Stimulated activated CD8-positive, alpha-beta memory T cell treated with anti-CD3 and anti-CD28 coated beads, Interleukin-4, amount 100 ng/mL, for 1 hour (primary cell): ENCODE measurements at places on chromosomes 2 and 18.

GRCh38 chr2:46469116-46469515, 10.2 kb upstream of the TMEM247 start:
- DNase-seq: no peak

DNA sequence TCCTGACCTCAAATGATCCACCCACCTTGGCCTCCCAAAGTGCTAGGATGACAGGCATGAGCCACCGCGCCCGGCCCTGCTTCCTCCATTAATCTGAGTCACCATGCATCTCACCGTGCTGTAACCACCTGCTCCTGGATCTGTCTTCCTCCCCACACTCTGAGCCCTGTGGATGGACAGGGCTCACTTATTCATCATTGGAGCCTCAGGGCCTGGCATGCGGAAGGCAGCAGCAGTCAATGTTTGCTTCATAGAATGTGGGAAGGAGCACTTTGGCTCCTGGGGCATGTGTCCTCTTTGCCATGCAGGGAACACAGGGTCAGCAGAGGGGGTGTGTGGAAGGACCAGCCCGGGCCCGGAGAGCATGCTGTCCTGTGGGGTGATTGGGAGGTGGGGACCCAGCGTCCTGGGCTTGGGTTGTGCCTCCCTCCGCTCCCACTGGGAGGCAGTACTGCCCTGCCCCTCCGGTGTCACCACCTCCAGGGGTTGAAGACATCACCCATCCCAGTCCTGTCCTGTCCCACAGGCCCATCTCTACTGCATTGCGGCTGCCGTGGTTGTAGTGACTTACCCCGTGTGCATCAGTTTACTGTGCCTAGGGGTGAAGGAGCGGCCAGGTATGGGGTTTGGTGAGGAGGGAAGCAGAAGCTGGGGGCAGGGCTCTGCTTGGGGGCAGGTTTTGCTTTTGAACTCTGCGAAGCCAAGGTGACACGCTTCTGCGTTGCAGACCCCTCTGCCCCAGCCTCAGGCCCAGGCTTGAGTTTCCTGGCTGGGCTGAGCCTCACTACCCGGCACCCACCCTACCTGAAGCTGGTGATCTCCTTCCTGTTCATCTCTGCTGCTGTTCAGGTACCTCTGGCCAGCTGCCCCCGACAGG, 11.5 kb downstream of the MFSD2B start:
- no peak for DNase-seq

DNA sequence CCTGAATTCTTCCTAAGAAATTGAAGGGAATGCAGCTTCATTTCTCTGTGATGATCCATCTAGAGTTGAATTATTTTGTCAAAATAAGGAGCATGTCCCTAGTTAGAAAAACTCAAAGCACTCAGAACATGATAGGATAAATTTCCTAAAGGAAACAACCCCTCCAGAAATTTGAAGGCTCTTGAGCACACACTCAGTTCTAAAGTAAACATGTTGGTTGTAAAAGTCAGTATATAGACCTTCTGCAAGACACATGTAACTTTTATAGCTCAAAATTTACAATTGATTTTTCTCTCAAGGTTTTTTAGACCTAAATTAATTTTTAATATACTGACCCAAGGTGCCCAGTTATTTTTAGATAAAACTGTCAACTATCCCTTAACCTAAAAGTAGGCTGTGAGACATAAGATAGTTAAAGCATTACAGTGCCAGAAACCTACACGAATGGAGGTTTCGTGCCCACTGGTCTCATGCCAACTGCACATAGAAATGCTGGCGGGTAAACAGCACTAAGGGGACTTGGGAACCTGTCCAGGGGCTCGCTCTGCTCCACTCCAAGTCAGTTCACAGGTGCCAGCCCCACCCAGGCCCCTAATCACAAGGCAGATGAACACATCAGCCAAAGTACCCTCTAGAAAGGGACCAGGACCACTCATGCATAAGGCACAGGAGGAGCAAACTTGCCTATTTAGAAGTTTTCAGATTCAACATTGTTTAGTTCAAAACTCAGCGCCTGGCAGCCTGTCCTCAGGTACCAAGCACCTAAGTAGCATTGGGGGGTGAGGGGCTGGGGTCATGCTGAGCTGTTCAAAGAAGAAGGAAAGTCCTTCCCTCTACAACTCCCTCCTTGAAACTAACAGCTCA, 106.5 kb downstream of the SMC6 start:
- DNase-seq: no peak

GRCh38 chr18:59802031-59802430, 97.8 kb upstream of the PMAIP1 start:
- no peak for DNase-seq

- no peak for DNase-seq
Measured at GRCh38 chr2:54226260-54226659, 29.8 kb downstream of the TSPYL6 start.

GRCh38 chr2:173544641-173545363, 190.1 kb downstream of the CDCA7 start:
- DNase-seq: no peak

GRCh38 chr2:98711506-98711905, 19.4 kb downstream of the MGAT4A start:
- no peak for DNase-seq

DNA sequence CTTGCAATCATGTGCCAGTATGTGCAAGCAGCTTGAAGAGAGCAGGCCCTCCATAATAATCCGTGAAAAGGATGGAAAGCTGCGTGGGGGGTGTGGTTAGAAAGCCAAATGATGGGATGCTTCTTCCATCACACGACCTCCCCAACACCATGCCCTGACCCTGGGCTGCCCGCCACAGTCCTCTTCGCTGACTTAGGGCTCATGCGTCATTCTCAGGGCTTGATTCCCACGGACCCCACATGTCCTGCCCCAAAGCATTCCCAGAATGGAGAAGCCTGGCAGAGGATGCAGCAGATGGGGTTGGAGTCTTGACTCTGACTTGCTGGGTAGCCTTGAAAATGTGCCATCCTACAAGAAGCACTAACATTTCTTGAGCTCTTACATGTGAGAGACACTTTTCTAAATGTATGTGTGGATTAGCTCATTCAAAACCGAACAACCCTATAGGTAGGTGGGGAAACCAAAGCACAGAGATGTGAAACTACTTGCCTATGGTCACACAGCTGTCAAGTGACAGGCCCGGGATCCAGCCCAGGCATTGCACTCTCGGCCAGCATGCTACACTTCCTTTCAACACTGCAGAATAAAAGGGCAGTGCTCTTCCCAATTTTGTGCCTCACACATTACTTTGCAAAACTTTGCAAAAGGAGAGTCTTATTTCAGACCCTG, 3.7 kb downstream of the TNS1 start:
- no peak for DNase-seq

DNA sequence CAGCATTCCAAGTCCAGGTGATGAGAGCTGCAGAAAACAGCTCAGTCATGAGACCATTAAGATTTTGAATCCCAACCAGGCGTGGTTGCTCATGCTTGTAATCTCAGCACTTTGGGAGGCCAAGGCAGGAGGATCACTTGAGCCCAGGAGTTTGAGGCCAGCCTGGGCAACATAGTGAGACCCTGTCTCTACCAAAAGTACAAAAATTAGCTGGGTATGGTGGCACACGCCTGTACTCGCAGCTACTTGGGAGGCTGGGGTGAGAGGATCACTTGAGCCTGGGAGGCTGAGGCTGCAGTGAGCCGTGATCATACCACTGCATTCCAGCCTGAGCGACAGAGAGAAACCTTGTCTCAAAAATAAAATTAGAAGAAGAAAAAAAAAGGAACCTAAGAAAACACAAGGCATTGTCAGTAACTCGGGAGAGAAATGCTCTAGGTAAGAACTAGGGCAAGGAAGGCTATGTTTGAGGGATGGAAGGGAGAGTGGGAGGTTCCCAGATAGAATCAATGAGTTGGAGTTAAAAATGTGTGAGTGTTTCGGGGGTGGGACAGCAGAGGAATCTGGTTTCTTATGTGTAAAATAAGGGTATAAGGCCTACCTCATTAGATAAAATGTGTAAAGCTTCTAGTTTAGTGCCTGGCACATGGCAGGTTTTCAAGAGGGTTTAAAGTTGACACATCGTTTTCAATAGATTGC, 23.3 kb upstream of the MTA3 start:
- DNase-seq: no peak

DNA sequence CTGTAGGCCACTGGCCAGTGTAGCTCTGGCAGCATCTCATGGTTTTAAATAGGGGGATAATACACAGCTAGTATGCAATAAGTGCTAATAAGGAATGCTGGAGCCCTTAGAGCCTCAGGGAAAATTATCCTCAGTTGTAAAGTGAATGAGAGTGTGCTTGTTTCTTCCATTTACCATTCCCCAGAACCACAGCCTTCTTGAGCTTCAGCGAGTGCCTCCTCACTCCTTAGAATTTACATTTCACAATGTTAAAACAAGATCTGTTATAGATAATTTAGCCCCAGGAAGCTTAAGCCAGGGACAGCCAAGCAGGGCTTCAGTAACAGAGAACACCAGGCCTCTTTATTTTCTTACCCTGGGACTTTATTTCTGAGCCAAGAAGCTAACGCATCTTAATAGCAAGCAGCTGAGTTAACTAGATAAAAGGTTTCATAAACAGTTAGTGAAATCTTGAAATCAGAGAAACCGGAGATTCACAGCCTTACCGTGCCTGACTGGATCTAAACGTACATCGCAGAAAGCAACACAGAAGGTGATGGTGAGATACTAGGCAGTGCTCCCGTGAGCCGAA, 535.2 kb downstream of the TDRD15 start:
- no peak for DNase-seq
